NCI-H1048 (cell line): ENCODE measurements at places on chromosomes 5 and 9.

DNA sequence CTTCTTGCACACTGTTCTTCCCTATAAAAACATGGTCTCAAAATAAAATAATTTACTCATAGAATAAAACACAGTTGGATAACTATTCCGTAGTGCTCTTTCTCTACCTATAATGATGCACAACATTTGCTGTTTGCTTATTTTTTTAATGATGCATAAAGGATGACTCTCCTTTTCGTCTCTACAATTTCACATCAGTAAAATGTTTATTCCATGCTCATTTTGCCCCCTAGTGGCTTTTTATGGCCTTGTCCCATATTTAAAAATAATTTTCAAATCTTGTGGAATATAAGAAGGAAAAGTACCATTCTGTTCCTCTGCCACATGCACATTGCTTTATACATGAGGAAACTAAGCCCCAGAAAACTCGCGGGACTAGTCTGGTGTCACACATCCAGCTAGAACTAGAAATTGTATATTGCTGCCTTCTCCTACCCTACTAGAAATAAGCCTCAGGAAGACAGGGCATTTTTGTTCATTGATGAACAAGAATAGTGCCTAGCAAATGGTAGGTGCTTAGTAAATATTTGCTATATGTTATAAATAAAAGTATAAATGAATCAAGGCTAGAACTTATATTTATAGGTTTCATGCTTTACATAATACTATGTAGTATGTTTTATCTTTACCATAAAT, 12.7 kb downstream of the KCTD16 start:
- DNase-seq, result no peak

DNA sequence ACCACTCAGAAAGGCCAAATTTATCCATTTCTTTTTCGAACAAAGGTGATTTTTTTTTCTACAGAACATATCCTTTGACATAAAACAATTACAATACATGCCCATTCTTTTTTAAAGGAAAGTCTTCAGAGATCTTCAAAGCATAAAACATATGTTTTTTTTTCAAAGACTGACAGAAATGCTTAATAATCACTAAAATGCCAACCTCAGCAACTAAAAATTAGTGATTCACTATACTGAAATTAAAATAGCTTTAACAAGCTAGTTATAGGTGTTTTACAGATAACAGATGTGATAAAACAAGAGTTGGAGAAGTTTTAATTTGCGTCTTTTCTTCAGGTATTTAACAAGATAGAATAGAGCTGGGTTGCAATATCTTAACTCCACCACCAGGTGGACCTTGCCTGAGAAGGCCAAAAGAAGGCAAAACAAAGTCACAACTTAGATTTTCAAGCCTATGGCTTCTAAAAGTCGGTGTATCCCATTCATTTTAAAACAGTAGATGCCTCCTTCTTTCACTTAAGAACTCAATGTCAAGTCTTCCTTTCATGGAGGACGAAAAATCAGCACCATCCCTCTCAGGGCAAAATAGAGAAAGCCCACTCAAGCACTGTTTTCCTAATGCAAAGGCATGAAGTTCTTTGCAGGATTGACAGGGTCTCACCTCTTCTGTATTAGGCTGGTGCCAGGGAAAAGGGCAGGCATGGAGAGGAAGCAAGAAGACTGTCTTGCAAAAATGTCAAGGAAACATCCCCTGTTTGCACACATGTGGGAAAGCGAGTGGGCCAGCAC, 31.1 kb upstream of the CPLX2 start:
- no peak for DNase-seq

DNA sequence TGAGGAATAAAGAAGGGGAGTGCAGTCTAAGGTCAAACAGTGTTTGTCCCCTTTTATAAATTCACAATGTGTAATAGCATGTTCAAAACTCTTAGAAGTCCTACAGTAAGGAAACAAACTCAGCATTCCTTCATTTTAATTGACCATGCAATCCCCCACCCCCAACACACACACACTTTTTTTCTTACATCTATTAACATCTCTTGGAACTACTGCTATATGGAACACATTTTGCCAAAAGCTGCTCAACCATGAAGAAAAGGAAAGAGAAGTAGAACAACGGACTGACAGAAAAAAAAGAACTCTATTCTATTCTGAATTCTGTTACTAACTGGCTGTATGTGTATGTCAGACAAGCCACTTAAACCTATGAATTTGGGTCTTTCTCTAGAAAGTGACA, 2.8 kb upstream of the CTNNAL1 start:
- DNase-seq, result no peak

DNA sequence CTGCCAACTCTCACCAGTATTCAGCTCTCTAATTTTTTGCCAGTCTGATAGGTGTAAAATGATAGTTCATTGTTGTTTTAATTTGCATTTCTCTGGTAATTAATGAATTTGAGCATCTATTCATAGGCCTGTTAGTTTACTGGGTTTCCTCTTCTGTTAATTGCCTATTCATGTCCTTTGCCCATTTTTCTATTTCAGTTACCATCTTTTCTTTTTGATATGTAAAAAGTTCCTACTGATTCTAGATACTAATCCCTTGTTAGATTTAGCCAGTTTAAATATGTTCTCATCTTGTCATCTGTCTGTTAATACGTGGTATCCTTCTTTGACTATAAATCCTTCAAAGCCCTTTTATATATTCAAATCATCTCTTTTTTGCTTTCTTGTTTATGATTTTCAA, 247.8 kb downstream of the ARHGAP26 start:
- no peak for DNase-seq

GRCh38 chr5:174527916-174528540, 196.4 kb upstream of the MSX2 start:
- no peak for DNase-seq

- DNase-seq, result no peak
Measured at GRCh38 chr5:129003232-129003631, 37.9 kb downstream of the SLC27A6 start.

- DNase-seq, result no peak
Measured at GRCh38 chr5:115571441-115571878, 26.9 kb upstream of the FEM1C start.

- no peak for DNase-seq
Measured at GRCh38 chr5:64690417-64691151, at the start of gene SHISAL2B. TSS of gene SHISAL2B (plus strand) at chr5:64690503. CDS start at chr5:64690624, 121 bp downstream.

GRCh38 chr9:37979844-37980243, 75.9 kb upstream of the SLC25A51 start:
- DNase-seq, result no peak

DNA sequence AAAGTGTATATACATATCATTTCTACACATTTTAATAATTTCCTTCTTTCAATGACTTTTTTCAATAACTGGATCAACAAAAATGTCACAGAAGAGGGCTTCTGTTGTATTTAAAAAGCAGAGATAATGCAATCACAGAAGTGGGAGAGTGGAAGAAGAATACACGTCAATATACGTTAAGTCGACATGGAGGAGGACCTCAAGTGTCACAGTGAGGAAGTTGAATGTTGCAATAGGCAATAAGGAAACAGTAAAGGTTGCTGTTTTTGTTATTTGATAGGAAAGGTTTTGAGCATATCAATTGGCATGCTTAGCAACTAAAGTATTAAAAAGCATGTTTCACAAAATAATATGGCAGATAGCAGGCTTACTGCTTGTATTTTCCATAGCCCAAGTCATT, 184.0 kb upstream of the NR4A3 start:
- DNase-seq, result no peak

- peak; percentile 45 for DNase-seq
Measured at GRCh38 chr9:120619751-120620655, 40.0 kb upstream of the CDK5RAP2 start.
